ENCODE measurements at places on chromosomes 3 and 15.

- no peak for DNase-seq
Measured at GRCh38 chr3:62876064-62876463, 848 bp upstream of the CADPS start.

DNA sequence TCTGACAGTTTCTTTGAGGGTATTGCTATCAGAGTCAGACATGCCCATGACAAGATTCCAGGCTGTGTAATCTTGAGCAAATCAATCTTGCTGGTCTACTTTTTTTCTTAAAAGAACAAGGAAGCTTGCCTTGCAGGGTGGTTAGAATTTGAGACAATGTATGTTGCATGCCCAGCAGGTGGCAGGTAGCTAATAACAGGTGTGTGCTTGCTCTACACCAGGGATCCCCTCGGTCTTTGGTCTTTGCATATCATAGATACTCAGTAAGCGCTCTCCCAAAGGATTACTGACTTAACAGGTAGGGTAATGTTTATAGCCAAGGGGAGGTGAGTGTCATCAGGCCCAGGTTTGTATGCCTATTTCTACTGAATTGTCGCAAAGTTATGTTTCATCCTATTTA lies 37.3 kb downstream of the CACNA1D start:
- no peak for DNase-seq

DNA sequence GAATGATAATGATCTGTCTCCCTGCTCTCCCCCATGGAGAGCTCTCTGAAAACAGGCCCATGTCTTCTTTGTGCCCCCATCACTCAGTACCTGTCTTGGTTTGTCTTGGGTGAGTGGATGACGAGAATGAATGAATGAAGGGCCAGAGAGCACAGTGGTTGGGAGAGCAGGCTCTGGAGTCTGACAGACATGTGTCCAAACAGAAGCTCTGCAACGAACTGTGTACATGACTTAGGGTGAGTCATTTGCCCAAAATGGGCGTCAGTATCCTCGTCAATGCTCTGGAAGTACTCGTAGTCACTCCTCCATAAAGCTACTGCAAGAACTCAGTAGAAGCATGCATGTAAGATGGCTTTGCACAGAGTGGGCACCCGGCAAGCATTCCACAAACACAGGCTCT lies 170.2 kb upstream of the TLE3 start:
- no peak for DNase-seq

- DNase-seq = no peak
Measured at GRCh38 chr3:119236756-119237155, 3.9 kb downstream of the B4GALT4 start.

GRCh38 chr3:104561324-104561723 lies 805.4 kb upstream of the ALCAM start:
- no peak for DNase-seq

GRCh38 chr3:183493296-183494045 lies 62.0 kb downstream of the KLHL6 start:
- no peak for DNase-seq

- DNase-seq = no peak
Measured at GRCh38 chr3:116671151-116671550, 38.4 kb upstream of the TUSC7 start.

- no peak for DNase-seq
Measured at GRCh38 chr3:76011121-76011520, 225.8 kb upstream of the ZNF717 start.

GRCh38 chr3:81651139-81651538 lies 110.3 kb downstream of the GBE1 start:
- no peak for DNase-seq

- no peak for DNase-seq
Measured at GRCh38 chr15:33190539-33190938, 4.0 kb downstream of the FMN1 start.

GRCh38 chr3:149352556-149352955 lies 19.1 kb upstream of the TM4SF18 start:
- DNase-seq = no peak

DNA sequence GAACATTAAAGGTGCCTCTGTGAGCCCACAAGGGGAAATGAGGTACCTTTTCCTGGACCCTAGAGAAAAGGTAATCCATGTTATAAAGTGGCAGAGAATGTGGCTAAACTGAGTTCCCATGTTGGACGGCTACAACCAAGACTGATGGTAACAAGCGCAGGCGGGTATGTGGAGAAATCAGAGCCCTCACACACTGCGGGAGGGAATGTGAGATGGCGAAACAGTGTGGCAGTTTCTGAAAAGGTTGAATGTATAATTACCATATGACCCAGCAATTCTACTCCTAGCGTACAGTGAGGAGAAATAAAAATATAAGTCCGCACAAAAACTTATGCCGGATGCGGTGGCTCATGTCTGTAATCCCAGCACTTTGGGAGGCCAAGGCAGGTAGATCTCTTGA lies 24.1 kb upstream of the SHISA5 start:
- DNase-seq = no peak

DNA sequence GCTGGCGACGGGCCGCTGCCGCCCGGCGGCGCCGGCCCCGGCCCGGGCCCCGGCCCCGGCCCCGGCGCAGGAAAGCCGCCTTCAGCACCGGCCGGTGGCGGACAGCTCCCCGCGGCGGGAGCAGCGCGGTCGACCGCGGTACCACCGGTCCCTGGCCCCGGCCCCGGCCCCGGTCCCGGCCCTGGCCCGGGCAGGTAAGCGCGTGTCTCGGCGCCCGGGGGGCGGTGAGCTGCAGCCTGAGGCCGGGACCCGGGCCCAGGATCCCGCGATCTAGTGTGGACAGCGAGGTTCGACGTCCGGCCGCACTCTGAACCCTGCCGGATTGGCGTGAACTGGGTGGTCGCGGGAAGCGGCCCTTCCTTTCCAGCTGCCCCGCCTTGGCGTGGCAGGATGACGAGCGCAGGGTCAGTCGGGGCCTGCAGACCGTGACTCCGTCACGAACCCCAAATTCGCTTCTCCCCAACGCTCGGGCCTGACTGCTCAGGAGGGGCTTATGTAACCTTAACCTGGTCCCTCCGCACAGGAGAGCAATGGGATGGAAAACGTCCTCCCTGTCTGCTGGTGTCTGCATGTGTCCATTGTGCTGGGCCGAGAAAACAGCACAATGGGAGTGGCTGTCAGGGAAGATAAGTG lies 472 bp downstream of the BSN start:
- peak; percentile 76 for DNase-seq

DNA sequence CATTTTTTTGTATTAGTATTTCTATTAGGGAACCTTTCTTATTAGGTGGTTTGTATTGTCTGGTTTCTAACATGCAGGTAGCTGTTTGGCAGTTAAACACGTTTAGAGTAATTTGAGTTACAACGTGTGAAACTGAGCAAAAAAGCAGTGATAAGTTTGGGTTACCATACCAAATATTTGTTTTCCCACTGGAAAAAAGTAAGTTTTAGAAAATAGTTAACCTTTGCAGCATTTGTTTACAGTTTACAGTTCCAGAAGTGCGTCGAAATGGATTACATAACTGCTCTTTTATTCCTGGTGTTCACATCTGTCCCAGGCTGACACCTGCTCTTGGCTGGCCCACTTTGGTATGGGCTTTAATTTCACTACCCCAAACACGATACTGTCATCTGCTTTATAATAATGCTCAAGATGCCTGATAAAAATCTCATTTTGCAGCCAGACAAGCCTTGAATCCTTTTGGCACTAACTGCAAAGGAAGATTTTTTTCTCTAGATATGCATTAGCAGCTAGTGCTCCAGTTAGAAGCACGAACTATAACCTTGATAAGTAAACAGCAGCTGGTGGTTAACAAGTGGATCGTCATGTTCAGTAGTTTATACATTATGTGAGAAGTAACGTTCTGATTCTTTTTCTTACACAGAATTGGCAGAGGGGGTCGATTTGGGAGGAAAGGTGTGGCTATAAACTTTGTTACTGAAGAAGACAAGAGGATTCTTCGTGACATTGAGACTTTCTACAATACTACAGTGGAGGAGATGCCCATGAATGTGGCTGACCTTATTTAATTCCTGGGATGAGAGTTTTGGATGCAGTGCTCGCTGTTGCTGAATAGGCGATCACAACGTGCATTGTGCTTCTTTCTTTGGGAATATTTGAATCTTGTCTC lies 5.3 kb downstream of the EIF4A2 start:
- no peak for DNase-seq

GRCh38 chr15:50117431-50118027 lies 1.5 kb downstream of the ATP8B4 start:
- DNase-seq = no peak

GRCh38 chr3:84224262-84224661 lies 734.5 kb upstream of the CADM2 start:
- DNase-seq = no peak

DNA sequence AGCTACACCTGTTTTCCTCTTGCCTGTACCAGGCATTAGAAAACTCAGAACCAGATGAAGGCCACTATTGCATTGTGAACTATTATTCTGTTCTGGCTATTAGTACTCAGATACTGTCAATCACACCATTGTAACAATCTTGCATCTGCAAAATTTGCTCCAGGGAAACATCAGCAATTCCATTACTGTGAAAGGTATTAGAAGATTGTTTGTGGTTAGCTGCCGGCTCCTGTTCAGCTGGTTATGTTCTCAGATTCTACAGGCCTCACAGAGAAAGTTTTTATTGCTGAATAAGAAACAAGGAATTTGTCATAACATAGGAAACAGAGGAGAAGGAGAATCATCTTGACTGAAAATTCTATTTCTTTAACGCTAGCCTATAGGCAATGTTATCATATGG lies 179.9 kb downstream of the PLOD2 start:
- no peak for DNase-seq

Data from activated T-cell treated with anti-CD3 and anti-CD28 coated beads, Interleukin-2, amount 50 U/mL, for 1 hour (primary cell).